ENCODE measurements at places on chromosomes 12 and 14.
A peak's percentile ranks its signal among the peaks of the same experiment; 100 is the strongest.

- peak; percentile 94 for DNase-seq
Observed at GRCh38 chr12:124914392-124915238, at the start of gene UBC. Gene UBC (minus strand): TSS chr12:124914650. CDS start chr12:124913771, 879 bp downstream.

GRCh38 chr12:58285551-58285950, 344.2 kb downstream of the ATP23 start:
- DNase-seq, result peak; percentile 80

- DNase-seq, result no peak
Observed at GRCh38 chr12:117900561-117900960, 68.2 kb downstream of the KSR2 start.

DNA sequence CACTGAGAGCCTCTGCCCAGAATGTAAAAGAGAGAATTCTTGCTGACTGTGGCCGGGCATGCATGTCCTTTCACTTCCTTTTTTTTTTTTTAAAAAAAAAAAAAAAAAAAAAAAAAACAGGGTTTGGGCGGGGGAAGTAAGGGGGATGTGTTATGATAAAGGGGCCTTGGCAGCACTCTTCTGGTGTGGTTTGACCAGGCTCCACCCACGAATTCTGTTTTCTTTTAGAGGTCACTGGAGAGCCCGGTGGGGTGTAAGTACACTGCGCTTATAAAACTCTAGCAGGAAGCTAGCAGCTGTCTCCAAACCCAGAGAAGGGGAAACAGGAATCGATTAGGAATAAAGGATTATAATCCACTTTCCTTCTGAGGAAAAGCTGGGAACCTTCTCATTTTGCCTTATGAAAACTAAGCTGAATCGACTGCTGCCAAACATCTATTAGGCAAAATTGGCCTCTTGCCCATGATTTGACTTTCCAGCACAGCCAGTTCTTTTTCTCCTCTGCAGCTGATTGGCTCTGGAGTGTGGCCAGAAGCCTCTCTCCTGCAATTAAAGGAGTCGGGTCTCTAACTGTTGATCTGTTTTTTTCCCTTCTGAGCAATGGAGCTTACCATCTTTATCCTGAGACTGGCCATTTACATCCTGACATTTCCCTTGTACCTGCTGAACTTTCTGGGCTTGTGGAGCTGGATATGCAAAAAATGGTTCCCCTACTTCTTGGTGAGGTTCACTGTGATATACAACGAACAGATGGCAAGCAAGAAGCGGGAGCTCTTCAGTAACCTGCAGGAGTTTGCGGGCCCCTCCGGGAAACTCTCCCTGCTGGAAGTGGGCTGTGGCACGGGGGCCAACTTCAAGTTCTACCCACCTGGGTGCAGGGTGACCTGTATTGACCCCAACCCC, 27.7 kb upstream of the HIGD1C start:
- DNase-seq, result peak; percentile 88

- no peak for DNase-seq
Observed at GRCh38 chr12:561391-561705, 101.6 kb downstream of the B4GALNT3 start.

GRCh38 chr12:70798016-70798783, 122.3 kb downstream of the PTPRR start:
- DNase-seq, result no peak

GRCh38 chr12:1634149-1634548, 5.1 kb downstream of the WNT5B start:
- DNase-seq, result no peak

DNA sequence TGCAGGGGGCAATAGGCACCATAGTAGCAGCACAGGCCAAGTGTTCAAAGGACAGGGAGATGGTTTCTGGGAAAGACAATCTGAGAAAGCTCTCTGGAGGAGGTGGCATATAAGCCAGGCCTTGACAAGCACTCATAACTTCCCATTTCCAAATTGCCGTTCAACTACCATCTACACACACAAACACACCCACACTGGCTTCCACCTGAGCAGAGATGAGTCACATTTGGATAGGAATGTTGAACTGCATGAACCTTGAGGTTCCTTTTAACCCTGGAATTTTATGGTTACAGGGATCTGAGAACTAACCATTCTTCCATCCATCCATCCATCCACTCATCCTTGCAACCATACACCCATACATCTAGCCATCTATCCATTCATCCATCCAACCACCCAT, 86.6 kb downstream of the KSR2 start:
- DNase-seq, result no peak

DNA sequence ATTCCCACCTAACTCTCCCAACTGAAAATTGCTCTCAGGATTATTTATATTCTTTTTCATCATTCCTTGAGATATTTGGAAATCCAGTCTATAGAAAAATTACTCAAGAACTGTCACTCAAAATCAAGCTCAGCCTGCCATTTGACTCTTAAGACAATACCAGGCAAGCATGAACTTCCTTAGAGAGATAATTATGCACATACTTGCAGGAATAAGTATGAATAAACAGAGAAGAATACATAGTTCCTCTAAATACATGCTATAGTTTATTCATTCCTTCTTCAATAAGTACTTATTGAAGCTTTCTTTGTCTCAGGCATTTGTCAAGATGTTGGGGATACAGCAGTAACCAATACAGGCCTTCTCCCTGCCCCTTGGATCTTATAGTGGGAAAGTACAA, 154.1 kb downstream of the SRGAP1 start:
- DNase-seq, result no peak

- DNase-seq, result no peak
Observed at GRCh38 chr14:105484069-105484996, 2.4 kb upstream of the CRIP1 start.

DNA sequence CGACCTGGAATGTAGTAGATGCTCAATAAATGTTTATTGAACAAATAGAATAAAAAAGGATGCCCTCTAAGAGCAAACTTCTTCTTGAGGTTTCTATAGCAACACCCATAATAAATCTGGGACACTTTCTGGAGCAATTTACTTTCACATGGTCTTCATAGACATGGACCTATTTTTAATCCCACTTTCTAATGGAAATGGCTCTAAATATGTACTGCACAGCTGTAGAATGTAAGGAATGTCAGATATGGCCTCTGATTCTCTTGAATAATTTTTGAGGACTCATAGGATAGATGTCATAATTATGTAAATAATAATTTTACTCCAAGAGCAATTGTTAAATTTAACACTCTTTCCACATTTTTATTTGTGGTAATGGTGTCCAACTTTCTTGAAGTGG, 133.5 kb upstream of the DAAM1 start:
- DNase-seq, result no peak

- DNase-seq, result no peak
Observed at GRCh38 chr12:121722511-121722910, 10.0 kb downstream of the TMEM120B start.
